Panc1 (cell line): ENCODE measurements at places on chromosomes 16 and 17.

DNA sequence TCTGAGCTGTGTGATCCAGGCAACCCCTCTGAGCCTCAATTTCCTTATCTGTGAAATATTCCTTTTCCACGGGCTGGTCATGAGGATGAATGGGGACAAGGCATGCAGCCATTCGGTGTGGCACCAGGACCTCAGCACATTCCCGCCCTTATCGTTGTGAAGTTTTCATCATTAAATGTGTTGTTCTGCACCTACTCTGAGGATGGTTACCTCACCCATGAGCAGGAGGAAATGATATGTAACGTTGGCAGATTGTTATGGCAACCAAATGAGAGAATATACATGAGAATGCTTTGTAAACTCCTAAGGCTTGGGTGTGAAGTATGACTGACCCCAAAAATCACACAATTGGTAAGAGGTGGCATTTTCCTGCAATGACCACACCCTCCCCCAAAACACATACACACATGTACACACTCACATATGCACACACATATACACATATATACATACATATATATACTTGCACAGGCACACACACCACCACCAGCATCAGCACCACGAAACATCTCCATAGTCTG, 39.5 kb downstream of the SMARCE1 start:
- no peak for DNase-seq

DNA sequence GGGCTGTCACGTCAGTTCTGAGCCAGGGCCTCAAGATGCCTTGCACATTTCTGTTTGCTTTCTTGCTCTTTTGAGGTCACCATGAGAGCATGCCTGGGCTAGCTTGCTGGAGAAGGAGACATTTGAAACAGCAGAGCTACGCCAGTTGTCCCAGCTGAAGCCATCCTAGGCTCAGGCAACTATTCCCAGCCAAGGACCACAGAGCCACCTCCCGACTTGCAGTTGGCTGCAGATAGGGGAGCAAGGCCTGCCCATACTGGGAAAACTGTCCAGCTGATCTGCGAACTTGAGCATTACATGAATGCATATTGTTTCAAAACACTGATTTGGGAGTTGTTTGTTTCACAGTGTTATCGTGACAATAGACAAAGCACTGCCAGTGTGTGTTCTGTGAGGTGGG, 340.8 kb downstream of the XYLT1 start:
- DNase-seq = no peak

DNA sequence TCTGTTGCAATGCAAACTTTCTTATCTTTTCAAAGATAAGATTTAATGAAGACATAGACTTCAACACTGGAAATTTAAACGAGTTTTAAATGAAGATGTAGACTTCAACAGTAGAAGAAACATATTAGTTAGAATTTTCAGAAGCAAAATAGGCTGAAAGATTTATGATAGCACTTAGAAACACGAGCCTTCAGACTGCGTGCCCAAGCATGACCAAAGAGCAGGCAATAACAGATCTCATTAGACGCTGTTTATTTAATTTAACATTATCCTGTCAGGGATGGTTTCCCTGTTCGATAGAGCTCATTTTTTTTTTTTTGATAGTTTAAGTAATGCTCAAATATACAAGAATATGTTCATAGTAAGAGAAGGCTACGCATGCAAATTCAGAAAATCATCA, 604.7 kb upstream of the SOX9 start:
- no peak for DNase-seq

GRCh38 chr16:89720551-89720812, 216 bp downstream of the VPS9D1 start:
- no peak for DNase-seq

DNA sequence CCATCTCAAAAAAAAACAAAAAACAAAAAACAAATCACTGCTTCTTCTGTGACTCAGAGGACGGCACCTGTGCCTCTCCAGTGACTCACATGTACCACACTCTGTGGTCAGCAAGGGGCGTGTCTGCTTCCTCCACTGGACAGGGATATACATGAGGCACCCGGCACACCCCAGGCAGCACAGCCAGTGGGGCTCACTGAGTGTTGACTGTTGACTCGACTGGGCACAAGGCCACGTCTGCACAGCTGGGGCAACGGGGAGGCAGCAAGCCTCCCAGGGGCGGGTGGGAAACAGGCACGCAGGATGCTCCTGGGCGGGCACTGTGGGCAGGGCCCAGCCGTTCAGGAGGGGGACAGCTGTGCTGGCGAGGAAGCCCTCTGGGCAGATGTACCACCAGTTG, 64.1 kb downstream of the TIMM22 start:
- peak; percentile 92 for DNase-seq

DNA sequence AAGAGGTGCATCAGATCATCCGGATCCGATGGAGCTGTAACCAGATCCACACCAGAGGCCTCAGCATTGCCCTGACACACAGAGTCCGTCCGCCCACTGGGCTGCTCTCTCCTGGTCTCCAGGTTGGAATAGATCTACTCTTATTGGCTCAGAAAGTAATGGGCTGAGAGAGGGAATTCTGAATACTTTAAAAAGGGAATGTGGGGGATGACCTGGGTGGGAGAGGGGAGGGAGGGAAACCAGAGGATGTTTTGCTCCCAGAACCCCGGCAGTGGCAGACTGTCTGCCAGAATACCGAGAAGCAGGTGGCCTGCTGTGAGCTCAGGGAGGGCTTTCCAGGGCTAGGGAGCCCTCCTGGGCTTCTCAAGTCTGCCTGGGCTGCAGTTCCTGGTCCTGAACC, 126.5 kb downstream of the ENGASE start:
- no peak for DNase-seq

DNA sequence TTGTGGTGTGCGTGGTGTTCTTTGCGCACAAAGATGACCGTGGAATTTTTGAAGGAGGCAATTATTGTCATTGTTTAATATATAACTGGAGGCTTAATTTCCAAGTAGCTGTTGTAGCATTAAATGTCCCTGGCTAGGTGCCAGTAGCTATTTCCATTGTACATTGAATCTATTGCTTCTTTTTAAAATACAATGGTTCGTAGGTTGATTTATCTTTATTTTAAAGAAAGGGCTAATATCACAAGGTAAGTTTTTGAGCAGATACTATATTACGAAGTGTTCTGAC, 127.1 kb downstream of the RPTOR start:
- DNase-seq = no peak

GRCh38 chr16:68372806-68373205, 62.0 kb downstream of the PRMT7 start:
- DNase-seq = no peak

- DNase-seq = no peak
These were observed 25.8 kb downstream of the COX4I1 start for GRCh38 chr16:85825326-85825725.

DNA sequence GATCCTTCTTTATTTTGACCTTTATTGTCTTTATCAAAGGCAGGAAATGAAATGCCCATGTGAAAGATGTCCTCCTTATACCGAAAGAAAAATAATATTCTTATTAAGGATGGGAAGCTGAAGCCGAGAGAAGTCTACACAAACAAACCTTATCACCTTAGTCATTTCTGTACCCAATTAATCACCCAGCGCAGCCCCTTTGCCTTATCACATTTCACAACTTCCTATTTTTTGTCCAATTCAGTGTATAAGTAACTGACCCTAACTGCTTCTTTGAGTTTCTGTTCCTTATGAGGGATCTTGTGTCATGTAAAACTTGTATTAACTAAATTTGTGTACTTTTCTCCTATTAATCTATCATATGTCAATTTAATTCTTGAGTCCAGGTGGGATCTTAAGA, 16.4 kb upstream of the CCL23 start:
- no peak for DNase-seq

DNA sequence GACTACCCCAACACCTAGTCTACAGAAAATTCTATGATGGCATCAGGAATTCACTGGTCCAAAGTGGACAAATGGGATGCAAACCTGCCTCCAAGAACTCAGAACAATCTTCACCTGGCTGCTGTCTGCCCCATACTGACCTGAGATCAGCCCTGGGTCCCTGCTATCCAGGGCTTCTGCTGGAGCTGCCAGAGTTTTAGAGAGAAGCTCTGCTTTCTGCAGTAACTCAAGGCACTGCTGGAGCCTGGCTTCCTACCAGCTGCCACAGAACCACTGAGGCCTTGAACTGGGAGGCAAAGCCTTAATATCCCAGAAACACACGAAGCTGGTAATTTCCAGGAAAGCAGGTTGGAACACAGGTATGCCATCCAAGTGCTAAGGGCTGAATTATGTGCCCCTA, 7.5 kb downstream of the TMEM170A start:
- no peak for DNase-seq
